ENCODE measurements at places on chromosomes 1 and 21.

DNA sequence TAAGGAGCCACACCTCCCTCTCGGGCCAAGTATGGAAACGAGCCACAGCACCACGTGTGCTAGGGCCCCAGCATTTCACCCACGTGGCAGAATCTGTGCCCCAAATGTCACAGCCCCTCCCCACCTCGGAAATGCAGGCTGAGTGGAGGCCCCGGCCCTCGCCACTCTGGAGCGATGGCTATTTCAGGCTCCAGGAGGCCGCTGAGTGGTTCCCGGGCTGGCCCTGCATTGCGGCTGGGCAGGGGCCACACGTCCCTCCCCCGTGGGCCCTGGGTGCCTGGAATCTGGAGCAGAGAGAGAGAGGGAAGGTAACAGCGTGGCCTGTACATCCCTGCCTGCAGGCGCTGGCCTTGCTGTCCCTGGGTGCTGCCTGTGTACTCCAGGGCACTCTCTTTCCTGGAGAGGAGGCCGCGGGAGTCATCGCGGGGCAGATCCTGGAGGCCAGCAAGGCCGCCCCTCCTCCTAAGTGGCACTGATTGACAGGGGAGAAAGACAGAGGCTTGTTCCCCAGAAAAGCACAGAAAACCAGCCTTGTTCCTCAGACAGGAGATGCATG, 68.0 kb upstream of the TRAPPC10 start:
- no peak for DNase-seq

GRCh38 chr1:222000131-222000530, 258.2 kb upstream of the DUSP10 start:
- DNase-seq: no peak

DNA sequence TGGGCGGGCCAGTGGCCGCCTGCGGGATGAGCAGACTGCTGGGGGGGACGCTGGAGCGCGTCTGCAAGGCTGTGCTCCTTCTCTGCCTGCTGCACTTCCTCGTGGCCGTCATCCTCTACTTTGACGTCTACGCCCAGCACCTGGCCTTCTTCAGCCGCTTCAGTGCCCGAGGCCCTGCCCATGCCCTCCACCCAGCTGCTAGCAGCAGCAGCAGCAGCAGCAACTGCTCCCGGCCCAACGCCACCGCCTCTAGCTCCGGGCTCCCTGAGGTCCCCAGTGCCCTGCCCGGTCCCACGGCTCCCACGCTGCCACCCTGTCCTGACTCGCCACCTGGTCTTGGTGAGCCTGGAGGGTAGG, 2.1 kb downstream of the B4GALT2 start:
- no peak for DNase-seq

GRCh38 chr21:25005388-25005787, 601.9 kb downstream of the MRPL39 start:
- DNase-seq: no peak

DNA sequence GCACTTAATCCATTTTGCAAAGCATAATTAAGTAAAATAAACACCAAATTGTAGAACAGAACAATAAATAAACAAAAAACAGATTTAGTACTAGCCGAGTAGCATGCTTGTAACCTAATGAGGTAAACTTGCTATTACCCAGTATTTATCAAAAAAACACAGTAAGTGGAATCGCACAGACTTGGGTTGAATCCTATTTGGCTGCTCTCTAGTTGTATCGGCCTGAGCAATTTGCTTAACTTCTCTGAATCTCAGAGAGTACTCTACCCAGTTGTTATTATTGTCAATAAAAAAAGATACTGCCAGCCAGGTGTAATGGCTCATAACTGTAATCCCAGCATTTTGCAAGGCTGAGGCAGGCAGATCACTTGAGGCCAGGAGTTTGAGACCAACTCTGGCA, 664.3 kb downstream of the ADGRL2 start:
- no peak for DNase-seq

DNA sequence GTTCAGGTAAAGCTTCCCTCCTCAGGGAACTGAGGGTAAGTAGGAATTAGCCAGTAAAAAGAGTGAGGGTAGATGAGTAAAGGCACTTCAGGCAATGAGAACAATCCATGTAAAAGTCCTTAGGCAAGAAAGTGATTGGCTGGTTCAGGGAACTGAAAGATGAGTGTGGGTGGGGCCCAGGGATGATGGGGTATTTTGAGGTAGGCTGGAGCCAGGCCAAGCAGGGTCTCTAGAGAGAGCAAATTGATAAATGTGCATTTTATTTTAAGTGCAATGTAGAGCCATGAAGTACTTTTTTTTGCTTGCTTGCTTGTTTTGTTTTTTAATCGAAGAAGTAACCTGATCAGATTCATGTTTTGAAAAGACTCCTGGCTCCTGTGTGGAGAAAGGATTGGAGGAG, 26.5 kb downstream of the OSBPL9 start:
- no peak for DNase-seq

DNA sequence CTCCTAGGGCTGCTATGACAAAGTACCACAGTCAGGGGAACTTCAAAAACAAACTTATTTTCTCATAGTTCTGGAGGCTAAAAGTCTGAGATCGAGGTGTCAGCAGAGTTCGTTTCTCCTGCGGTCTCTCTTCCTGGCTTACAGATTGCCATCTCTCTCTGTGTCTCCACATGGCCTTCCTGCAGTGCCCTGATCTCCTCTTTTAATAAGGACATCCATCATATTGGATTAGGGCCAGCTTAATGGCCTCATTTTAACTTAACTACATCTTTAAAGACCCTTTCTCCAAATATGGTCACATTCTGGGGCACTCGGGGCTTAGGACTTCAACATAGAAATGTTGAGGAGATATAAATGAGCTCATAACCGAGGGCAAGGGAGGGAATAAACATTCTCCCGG, 12.2 kb downstream of the C1orf74 start:
- DNase-seq: no peak

- DNase-seq: no peak
Observed at GRCh38 chr1:173427146-173428054, 49.7 kb upstream of the PRDX6 start.

GRCh38 chr1:29323636-29324035, 87.3 kb downstream of the PTPRU start:
- no peak for DNase-seq

GRCh38 chr1:38780133-38780532, 79.4 kb downstream of the RRAGC start:
- DNase-seq: no peak

DNA sequence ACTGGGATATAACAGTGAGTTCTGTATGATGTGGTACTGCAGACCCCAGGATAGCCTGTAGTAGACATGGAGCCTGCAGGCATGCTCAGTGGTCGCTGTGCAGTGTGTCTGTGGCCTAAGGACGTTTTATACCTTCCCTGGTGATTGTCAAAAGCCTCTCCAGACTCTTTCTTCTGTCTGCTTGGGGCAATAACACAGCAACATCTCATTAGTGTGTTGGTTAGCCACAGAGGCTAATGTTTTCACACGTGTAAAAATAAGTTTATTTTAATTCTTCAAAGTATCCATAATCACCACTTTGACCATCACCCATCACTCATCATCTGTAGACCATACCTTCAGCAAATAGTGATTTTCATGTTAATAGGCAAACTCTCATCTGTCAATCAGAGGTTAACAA, at the start of gene KRTAP24-1:
TSS of gene KRTAP24-1 (minus strand) at position 101 of the 400 bp plus-strand sequence. CDS start at position 83, 18 bp downstream.
- no peak for DNase-seq

DNA sequence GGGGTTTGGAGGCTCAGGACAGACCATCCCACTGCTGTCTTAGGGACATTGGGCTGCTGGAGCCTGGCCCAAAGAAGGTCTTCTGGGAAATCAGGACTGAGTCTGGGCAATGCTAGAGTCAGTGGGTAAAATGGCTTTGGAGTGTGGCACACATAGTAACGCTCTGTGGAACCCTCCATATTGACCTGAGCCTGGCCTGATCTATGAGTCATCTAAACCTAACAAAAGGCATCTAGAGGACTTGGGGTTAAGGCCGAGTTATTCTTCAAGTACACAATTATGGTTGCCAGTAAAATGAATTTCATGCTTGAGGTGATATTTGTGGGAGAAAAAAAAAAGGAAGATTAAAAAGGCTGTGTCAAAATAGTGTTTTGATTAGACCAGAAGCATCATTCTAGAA, 77.7 kb downstream of the ST6GALNAC5 start:
- no peak for DNase-seq

DNA sequence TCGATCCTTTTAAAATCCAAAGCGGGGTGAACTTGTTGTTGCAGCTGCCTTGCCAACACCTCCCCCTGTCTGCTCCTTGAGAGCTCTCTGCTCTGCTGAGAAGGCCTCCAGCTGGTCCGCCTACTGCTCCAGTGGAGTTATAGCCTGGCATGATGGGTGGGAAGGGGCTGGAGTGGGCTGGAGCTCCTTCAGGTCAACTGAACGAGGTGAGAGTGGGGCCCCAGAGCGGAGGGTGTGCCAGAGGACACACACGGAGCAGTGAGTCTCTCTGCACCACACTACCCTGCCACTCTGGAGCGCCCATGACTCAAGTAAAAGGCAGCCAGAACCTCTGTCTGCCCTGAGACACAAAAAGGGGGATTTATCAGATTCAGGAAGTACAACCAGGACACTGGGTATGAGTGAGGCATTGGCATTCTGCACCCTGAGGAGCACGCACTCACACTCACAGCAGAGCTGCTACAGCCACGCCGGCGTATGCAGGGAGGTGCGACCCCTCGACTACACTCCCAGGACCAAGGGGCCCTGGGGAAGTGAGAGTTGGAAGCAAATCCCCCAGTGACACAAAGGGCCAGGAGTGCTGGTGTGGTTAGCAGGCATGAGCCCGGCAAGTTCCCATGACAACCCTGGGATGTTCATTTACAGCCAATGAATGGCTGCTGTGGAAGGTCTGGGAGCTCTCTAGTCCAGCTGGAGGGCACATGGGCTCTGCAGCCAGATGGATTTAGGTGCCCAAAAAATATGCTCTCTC, 28.0 kb upstream of the EVA1B start:
- no peak for DNase-seq

GRCh38 chr1:149884433-149885338, 14.7 kb upstream of the BOLA1 start:
- no peak for DNase-seq

- no peak for DNase-seq
Observed at GRCh38 chr1:80047791-80048190, 1041.3 kb upstream of the ADGRL4 start.

- no peak for DNase-seq
Observed at GRCh38 chr1:64171246-64171645, 32.2 kb upstream of the UBE2U start.

DNA sequence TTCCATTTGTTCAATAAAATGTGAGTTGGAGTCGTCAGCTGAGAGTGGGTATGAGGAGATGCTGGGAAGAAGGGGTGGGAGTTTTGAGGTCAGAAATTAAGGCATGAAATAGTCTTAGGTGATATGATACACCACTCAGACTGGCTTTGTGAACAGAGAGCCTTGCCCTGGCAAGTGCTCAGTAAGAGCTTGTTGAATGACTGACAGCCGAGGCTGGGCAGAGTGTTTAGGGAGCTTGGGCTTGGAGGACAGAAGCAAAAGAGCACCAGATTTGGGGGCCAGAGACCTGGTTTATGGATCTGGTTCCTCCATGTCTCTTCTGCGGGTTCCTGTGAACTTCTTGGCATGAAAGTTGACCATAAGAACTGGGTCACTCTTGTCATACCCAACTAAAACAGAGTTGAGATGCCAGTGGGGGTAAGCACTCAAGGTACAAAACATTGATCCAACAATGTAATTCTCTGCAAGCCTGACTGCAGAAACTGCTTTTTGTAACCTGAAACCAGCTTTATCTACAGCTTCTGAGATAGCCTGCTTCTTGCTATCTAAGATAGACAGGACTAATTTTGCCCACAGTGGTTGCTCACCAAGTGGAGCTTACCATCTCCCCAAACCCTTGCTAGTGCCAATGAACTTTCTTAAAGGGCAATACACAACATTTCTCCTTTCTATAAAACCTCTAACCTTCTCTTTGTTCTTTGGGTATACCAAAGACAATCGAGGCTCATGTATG, 126.4 kb downstream of the TENT5C start:
- DNase-seq: no peak

GRCh38 chr21:38399103-38399502, 99.2 kb downstream of the ERG start:
- no peak for DNase-seq

- DNase-seq: no peak
Observed at GRCh38 chr1:59138402-59138801, 158.5 kb upstream of the FGGY start.

GRCh38 chr1:54854381-54855020, 32.5 kb downstream of the DHCR24 start:
- DNase-seq: no peak

DNA sequence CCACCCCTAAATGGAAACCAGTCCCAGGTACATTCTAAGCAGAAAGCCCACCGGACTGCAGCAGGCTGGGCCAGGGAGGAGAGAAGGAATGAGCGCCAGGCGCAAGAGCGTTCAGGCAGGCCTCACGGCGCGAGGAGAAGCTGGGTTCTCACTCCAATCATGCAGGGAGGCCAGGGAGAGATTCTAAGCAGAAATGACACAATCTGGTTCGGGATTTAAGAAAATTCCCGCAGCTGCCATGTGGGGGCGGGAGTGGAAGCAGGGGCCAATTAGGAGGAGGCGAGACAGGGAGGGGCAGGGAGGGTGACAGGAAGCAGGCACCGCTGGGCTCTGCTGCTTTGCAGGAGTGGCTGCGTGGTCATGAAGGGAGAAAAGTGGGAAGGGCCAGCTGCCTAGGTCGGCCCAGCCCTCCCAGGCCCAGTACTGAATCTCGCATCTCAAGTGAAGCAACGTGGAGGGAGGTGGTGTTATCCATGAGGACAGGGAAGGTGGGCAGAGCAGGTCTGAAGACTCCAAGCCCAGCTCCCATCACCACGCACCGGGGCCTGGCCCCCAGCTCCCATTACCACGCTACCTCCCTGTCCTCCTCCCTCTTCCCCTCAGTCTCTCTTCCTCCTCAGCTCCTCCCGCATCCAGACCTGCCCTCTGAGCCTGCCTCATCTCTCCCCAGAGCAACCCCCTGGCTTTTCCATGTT, 11.8 kb downstream of the NPHP4 start:
- no peak for DNase-seq

DNA sequence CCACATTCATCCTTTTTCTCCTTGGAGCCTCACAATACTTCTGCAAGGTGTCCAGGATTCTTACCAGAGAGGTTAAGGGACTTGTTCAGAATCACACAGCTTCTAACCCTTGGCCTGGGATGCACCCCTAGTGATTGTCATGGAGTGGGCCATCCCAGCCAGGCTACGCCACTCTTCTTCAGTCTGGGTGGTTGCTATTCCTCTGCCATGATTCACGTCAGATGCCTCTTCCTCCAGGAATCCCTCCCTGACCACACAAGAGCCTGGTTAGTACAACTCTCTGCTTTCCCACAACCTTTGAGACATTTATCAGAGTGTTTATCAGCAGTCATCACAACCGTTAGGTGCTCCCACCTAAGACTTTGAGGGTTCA, 121.8 kb downstream of the EPHB2 start:
- no peak for DNase-seq

GRCh38 chr21:36883532-36884486, 82.7 kb downstream of the HLCS start:
- DNase-seq: no peak

- DNase-seq: no peak
Observed at GRCh38 chr1:240008298-240008697, 83.4 kb upstream of the FMN2 start.

DNA sequence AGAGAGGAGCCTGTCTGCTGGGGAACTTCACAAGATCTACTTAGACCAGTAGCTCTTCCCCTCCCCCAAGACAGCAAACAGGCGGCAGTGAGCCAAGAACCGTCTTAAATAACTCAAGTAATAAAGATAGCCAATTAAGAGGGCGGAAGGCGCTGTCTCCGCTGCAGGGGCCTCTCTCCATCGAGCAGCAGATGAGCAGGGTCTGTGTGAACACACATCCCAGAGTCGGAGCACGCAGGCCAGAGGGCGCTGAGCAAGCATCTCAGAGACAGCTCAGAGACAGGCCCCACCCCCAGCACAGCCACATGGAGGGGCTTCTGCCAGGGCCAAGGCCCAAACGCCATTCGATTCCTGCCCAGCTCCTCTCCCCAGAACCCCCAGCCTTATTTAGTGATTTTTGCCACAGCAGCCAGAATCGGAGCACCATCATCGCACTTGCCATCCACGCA, 11.1 kb downstream of the IFFO2 start:
- DNase-seq: no peak
